ENCODE measurements at places on chromosomes 7 and 10.

GRCh38 chr7:155741805-155742204 lies 70.5 kb downstream of the SHH start:
- DNase-seq = no peak

GRCh38 chr7:32059289-32060011 lies 10.8 kb downstream of the PDE1C start:
- no peak for DNase-seq

- DNase-seq = no peak
Measured at GRCh38 chr7:22185559-22185958, 171.4 kb downstream of the RAPGEF5 start.

GRCh38 chr7:84058311-84059076 lies 136.1 kb downstream of the SEMA3A start:
- DNase-seq = no peak

- no peak for DNase-seq
Measured at GRCh38 chr7:139582130-139582650, 58.7 kb downstream of the CLEC2L start.

- DNase-seq = no peak
Measured at GRCh38 chr7:45589061-45589460, 14.9 kb downstream of the ADCY1 start.

GRCh38 chr10:10917031-10917430 lies 100.6 kb upstream of the CELF2 start:
- DNase-seq = no peak

DNA sequence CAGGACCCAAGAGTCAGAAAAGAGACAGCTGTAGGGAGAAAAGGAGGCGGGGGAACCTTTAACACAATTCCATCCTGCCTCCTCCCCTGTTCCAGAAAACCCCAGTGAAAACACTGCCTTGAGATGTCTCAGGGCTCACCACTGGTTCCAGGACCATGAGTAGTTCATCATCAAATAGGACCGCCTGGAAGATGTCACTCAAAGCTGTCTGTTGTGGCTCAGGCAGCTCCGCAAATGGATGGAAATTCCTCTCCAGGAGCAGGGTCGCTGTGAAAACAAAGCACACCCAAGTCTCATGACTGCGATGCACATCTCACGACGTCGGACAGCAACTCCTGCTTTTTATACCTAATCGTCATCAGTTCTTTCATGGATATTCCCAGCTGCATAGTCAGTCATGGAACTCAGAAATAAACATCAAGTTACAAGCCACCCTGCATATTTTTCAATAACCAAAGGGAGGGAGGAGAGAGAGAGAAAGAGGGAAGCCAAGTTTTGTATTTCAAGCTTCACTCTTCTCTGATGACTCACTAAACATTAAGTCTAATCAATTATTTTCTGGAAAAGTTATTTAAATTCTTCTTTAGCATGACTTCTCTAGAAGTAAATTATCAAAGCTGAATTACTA lies 49.2 kb downstream of the GSDME start:
- no peak for DNase-seq

DNA sequence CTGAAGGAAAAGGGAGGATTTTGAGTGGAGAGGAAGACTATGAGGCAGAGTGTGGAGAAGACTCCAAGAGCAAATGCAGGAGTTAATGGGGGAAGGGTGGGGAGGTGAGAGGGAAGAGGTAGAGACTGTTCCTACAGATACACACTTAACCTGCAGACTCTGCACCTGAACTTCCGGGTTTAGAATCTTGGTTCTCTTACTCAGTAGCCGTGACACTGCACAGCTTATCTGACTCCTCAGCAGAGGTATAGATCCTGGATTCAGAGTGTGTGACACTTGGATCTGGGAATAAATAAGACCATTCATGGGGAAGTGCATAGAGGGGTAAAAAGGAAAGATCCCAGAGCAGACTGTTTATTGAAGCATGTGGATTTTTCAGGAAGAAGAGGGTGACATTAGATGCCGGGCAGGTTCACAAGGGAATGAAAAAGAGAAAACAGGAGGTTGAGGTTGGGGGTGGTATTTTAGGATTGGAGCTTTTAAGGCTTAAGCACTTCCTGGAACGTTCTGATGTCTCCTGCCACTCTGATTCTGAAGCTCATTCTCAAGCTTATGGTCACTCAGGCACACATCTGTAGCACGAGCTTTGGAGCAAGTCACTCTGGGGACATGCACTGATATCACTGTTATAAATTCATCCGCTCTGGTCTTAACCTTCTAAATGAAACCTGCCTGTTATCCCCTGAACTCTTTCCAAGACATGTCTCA lies 5.7 kb upstream of the ZC3HAV1L start:
- DNase-seq = no peak

DNA sequence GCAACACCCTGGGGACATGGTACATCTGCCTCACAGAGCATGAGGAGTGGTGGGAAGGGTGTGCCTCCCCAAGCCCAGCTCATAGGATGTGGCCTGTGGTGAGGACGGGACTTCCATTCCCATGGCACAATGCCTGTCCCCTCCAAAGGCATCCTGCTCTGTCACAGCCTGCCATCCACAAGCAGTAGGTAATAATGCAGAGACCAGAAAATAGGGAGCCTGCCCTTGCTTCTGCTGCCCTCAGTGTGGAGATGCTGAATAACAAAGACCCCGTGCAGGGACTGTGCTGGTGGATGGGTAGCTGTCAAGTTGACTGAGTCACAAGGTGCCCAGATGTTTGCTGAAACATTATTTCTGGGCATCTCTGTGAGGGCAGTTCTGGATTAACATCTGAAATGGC lies 199.9 kb upstream of the GRB10 start:
- no peak for DNase-seq

GRCh38 chr10:73459683-73460314 lies 26.4 kb upstream of the MSS51 start:
- DNase-seq = no peak

All from left renal pelvis (tissue), 4 donors.